ENCODE measurements at places on chromosomes 11 and 22. TPM values are rescaled to one million over a fixed set of nuclear protein-coding genes. Genes with fewer than 3 reads are reported as not detected.

- no peaks in the 10 kb centered on the region for H3K4me1 ChIP-seq
- DNase-seq: no peak
- no peak overlapping the region for H3K27ac ChIP-seq
- no peak overlapping the region for H3K4me3 ChIP-seq
- H3K36me3 ChIP-seq: no peaks in the 10 kb centered on the region
Observed at GRCh38 chr11:2099516-2100349, 39.5 kb downstream of the IGF2 start.

- no peak overlapping the region for H3K4me3 ChIP-seq
- no peaks in the 10 kb centered on the region for H3K36me3 ChIP-seq
- no peak overlapping the region for H3K27ac ChIP-seq
- DNase-seq: no peak
- no peaks in the 10 kb centered on the region for H3K4me1 ChIP-seq
- no peaks in the 10 kb centered on the region for H3K27me3 ChIP-seq
Observed at GRCh38 chr11:8190431-8190830, 21.6 kb upstream of the RIC3 start.

SLC16A8 gene
- total RNA-seq: not detected

RCE1 gene
- 28.5 TPM for total RNA-seq

DNA sequence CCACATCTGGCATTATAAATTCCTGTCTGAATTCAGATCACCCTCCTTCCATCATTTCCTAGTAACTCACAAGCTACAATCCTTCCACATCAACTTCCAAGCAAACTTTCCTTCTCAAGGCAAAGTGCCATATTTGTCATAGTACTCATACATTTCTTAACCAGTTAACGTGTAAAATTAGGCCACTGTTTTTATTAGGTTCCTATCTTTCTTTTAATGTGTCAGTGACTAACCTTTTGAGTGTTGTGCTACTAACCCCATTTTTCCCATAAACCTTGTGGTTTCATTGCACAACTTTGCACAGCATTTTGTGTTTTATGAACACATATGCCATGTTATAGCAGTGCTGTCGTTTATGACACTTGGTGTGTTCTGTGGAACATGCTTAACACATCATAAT, 90.1 kb downstream of the KIF18A start:
- no peak overlapping the region for H3K4me3 ChIP-seq
- H3K27me3 ChIP-seq: no peaks in the 10 kb centered on the region
- H3K36me3 ChIP-seq: peaks cover 8% of the 10 kb centered on the region
- peaks cover 2% of the 10 kb centered on the region for H3K4me1 ChIP-seq
- DNase-seq: no peak

GRCh38 chr11:109229682-109230081, 192.3 kb upstream of the C11orf87 start:
- H3K4me1 ChIP-seq: no peaks in the 10 kb centered on the region
- H3K27ac ChIP-seq: no peak overlapping the region
- H3K4me3 ChIP-seq: no peak overlapping the region

- no peak overlapping the region for H3K27ac ChIP-seq
- H3K4me3 ChIP-seq: no peak overlapping the region
- H3K27me3 ChIP-seq: peaks cover 20% of the 10 kb centered on the region
- no peak for DNase-seq
Observed at GRCh38 chr11:60482361-60482760, 10.2 kb upstream of the MS4A12 start.

KRTAP5-7 gene
- not detected for total RNA-seq
